ENCODE measurements at places on chromosomes 3 and 15.

DNA sequence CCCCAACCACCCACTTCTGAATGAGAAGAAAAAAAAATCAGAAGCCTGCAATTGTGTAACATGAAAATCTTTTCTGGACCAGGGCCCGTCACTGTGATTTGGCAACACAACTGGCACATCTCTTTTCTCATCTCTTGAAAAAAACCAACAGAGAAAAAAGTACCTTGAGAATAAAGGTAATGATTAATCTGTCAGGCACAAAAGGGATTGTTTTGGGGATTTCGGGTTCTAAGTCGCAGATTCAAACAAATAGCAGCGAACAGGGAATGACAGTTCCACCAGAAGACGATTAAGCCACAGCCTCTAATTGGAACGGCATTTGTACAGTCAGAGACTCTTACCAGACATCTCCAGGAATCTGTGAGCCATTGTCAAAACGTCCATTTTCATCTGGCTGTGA is at the start of gene AQP9:
Gene AQP9, plus strand, starts transcription at position 276 of the 400 bp plus-strand sequence. CDS start 185 bp downstream, outside the sequence.
- DNase-seq, result no peak

GRCh38 chr3:113210604-113211329 is 590 bp upstream of the BOC start:
- DNase-seq, result no peak

DNA sequence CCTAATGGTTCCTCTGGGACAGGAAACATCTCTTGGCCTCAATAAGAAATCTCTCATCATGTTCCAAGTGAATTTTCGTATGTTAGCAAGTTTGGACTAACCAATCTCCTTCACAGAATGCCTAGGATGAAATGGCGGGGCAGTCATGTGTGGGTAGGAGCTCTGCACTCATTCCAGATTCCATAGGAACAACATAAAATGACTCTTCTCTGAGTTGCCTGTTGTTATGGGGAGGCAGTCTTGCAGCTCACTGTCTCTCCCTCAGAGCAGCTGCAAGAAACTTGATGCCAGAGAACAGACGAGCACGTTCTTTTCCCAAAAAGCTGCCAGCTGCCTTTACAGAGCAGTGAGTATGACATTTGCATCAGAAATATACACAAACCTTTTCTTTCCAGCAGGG is 34.1 kb downstream of the SPATA12 start:
- no peak for DNase-seq

DNA sequence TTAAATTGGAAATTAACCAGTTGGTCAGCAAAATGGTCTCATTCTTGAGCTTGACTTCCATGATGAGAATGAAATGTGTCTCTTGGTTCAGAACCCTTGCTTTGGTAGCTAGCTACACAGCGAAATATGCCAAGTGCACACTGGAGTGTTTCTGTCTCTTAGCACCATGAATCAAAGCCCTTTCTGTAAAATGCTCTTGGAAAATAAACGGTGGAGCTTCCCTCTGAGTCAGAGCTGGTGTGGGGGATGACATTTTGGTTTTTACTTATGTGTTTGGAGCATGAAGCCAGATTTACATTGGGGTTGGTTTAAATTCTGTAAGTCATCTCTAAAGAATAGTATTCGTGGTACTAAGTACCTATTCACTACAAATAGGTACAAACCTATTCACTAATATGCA is 85.1 kb upstream of the NANOGP8 start:
- no peak for DNase-seq

- DNase-seq, result no peak
Observed at GRCh38 chr3:22469995-22470394, 719.0 kb upstream of the ZNF385D start.

- no peak for DNase-seq
Observed at GRCh38 chr3:194773771-194774455, 88.2 kb downstream of the FAM43A start.

GRCh38 chr3:134312072-134312872 is 61.6 kb upstream of the RYK start:
- no peak for DNase-seq

GRCh38 chr3:134341389-134341788 is 32.9 kb downstream of the AMOTL2 start:
- DNase-seq, result no peak

- no peak for DNase-seq
Observed at GRCh38 chr3:78645628-78646310, 1122.0 kb downstream of the ROBO1 start.

- no peak for DNase-seq
Observed at GRCh38 chr3:177041730-177042551, 155.3 kb downstream of the TBL1XR1 start.

GRCh38 chr3:143416229-143416628 is 296.7 kb downstream of the CHST2 start:
- DNase-seq, result no peak

DNA sequence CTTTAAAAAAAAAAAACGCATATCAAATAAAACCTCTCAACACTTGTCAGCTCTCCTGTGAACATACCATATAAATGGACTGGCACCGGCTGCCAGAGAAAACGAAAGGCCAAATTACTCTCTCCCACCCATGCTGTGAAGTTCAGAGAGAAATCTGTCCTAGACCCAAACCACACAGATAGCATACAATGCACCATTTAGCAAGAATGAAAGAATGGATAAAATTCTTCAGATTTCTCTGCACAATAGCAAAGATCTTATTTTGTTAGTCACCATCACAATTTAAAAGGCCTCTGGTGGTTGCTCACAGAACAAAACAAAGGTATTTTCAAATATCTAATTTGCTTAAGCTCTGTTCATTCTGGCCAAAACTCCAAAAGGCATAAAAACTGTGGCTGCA is 93.9 kb upstream of the BHLHE40 start:
- no peak for DNase-seq
